Pericardium fibroblast (primary cell): ENCODE measurements at places on chromosomes 5 and 9. TPM values are rescaled to one million over a fixed set of nuclear protein-coding genes. Genes with fewer than 3 reads are reported as not detected.

The IFNB1 gene
- total RNA-seq = not detected in 2 replicates

The SPAAR gene
- 1.3 TPM in 1 of 2 replicates, not detected in the other for total RNA-seq

The FGD3 gene
- total RNA-seq = not detected in 2 replicates

The OR2K2 gene
- not detected in 2 replicates for total RNA-seq

The SLC1A3 gene
- 1.5 and 18.7 TPM in 2 replicates for total RNA-seq

The YTHDC2 gene
- 7.1 and 9.8 TPM in 2 replicates for total RNA-seq

The MED10 gene
- total RNA-seq = 21.4 and 36.9 TPM in 2 replicates

The C9orf50 gene
- total RNA-seq = not detected in 2 replicates

The FCN1 gene
- total RNA-seq = not detected in 2 replicates

The FAM114A2 gene
- total RNA-seq = 11.7 and 18.1 TPM in 2 replicates

The UAP1L1 gene
- 12.0 and 13.6 TPM in 2 replicates for total RNA-seq

The GFI1B gene
- not detected in 2 replicates for total RNA-seq

The MBLAC2 gene
- total RNA-seq = 4.2 and 4.6 TPM in 2 replicates
